Bone marrow (tissue), 2 donors: ENCODE measurements at places on chromosomes 11 and 22.
A peak's percentile ranks its signal among the peaks of the same experiment; 100 is the strongest.

DNA sequence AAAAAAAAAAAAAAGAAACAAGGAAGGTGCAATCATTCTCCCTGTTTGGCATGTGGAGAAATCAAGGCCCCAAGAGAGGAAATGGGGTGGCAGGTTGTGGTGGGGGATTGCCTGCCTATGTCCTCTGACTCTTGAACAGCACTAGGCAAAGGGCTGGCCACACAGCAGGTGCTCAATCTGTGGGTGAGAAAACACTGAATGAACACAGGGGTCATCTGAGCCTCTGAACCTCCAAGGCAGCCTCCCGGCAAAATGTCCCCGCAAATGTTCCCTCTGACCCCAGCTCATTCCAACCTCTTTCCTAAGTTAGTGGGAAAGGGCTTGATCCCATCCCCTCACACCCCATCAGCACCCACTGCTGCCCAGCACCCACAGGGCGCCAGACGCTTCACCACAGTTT lies 4.6 kb downstream of the PLA2G6 start:
- no peak for DNase-seq

DNA sequence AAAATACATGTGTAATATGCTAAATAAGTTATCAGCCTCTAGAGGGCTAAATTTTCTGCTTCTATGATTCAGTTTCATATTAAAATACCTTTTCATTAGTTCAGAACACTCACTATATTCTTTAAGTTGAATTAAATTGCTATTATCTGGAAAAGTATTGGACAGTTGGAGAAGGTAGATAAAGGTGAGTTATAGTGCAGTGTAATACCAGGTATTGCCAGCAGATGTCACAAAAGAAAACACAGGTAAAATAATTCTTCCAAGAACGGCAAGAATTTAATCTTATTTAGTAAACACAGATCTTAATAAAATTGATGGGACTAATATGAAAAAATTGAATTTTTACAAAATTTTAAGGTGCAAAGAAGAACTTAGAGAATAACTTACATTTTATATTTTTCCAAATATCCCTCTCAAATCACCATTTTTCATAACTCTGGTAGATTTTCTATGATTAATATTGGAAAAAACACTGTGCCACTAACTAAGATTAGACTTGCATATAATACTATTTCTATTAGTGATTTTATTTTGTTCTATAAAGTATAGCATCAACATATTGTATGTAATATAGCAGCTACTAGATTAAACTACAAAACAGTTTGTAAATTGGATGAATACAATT lies 1.7 kb upstream of the LRRC4C start:
- DNase-seq: no peak

DNA sequence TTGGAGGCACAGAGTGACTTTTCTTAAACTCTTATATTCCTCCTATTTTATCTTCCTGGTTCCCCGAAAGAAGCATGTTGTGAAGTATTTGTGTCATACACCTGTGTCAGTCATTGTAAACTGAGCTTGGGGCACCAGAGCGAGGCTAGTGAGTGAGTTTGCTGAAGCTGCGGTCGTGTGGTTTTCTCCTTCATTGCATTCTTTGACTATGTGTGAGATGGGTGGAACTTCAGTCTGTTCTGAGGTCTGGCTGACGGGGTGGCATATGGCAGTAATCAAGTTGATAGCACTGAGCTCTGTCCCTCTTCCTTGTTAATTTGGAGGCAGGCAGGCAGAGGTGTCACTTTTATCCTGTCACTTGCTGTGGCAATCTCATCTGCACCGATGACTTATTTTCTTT lies 4.2 kb downstream of the VPS26B start:
- no peak for DNase-seq

GRCh38 chr11:102428696-102429095 lies 23.9 kb downstream of the TMEM123 start:
- DNase-seq: no peak

- DNase-seq: no peak
Observed at GRCh38 chr11:32297611-32298011, 137.7 kb downstream of the WT1 start.

- DNase-seq: no peak
Observed at GRCh38 chr11:130937051-130937450, 20.8 kb upstream of the SNX19 start.

- DNase-seq: peak; percentile 65
Observed at GRCh38 chr11:47523490-47524225, 29.3 kb downstream of the CELF1 start.

DNA sequence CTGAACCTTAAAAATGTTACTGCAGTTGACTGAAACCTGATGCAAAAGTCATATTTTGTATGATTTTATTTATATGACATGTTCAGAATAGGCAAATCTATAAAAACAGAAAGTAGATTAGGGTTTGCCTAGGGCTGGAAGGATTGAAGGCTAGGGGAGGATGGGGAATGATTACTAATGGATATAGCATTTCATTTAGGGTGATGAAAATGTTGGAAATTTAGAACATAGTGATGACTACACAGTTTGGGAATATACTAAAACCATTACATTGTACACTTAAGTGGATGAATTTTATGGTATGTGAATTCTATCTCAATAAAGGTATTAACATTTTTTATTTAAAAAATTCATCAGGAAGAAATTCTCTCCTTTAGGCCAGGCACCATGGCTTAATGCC lies 22.9 kb upstream of the PAFAH1B2 start:
- DNase-seq: no peak

GRCh38 chr11:75244052-75244814 lies 3.7 kb downstream of the TPBGL start:
- DNase-seq: no peak

- DNase-seq: no peak
Observed at GRCh38 chr11:953512-953911, 27.8 kb downstream of the AP2A2 start.

DNA sequence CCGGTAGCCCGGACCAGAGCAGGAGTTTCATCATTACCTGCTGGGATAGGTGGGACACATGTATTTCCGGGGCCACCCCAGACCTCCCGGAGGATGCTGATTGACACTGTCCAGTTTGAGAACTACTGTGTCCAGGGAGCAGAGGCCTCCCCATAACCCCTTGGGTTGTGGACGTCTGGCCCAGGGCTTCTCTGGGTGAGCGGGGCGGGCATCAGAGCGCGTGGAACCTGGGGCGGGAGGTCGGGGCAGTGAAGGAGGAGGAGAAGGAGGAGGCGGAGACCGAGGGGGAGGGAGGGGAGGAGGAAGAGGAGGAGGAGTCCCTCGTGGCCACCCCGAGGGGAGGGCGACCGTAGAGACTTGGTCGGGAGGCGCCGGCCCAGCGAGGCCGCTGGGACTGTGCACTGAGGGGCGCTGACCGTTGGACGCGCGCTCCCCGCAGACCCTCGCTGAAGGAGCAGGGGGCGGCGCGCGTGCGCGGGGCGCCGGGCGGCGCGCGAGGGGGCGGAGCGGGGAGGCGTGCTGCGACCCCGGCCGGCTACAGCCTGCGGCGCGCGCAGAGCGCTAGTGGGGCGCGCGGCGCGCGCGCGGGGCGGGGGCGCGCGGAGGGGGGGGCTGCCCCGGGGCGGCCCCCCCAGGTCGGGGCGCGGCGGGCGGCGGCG lies at the start of gene GRK3:
Gene GRK3, plus strand, starts transcription at position 356 of the 659 bp plus-strand sequence. CDS start 366 bp downstream, outside the sequence.
- DNase-seq: peak; percentile 58

- no peak for DNase-seq
Observed at GRCh38 chr22:26632422-26633155, 10.8 kb downstream of the CRYBA4 start.

DNA sequence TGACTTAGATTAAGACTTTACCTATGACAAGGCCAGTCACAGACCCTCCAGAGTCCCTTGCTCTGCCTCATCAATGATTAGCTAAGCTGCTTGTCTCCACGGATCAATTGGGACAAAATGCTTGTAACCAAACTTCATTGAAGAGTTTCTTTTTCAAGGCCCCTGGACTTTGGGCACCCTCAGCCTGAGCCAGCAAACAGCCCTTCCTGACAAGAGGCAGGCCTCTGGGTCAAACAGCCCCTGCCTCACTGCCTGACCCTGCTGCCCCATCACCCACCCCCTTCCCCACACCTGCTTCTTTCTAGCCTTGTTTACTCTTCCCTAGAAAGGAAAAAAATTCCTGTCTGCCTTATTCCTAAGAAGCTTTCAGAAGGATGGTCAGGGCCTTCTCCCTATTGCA lies 26.3 kb upstream of the CDON start:
- no peak for DNase-seq

DNA sequence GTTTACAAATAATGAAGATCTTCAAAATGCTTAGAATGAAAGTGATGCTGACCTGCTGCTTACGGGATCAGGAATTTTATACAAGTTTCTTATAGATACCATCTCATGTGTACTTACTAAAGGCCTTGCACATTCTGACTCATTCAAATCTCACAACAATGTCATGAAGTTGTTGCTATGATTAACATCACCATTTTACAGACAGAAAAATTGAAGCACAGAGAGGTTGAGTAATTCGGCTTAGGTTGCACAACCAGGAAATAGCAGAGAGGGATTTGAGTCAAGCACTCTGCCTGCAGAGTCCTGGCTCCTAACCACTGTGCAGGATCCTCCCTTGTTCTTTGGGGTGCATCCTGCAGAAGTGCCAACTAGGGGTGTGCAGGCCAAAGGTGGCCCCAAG lies 471.9 kb downstream of the MIAT start:
- DNase-seq: no peak
